ENCODE measurements at places on chromosomes 2 and 18.

GRCh38 chr18:42255908-42256765 lies 301.1 kb downstream of the PIK3C3 start:
- DNase-seq, result no peak

- DNase-seq, result no peak
These were observed 285.4 kb upstream of the SPHKAP start for GRCh38 chr2:228466851-228467250.

DNA sequence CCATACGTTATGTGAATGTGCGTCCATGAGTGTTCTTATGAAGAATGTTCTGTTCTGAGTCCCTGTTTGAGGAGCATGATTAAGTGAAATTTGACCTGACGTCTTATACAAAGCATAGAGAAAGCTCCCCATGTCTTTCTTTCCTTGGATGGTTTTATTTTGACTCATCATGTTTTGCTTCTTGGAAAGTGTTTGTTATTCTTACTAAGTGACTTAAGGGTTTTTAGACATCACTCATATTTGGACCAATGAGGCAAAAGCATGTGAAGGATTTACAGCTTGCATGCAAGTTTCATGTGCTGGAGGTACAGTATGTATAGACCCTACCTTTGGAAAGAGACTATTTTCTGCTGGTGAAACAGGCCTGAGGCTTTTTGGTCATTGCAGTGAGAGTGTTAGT lies 33.5 kb upstream of the ZEB2 start:
- no peak for DNase-seq

GRCh38 chr2:178271629-178272333 lies 77.5 kb downstream of the OSBPL6 start:
- no peak for DNase-seq

DNA sequence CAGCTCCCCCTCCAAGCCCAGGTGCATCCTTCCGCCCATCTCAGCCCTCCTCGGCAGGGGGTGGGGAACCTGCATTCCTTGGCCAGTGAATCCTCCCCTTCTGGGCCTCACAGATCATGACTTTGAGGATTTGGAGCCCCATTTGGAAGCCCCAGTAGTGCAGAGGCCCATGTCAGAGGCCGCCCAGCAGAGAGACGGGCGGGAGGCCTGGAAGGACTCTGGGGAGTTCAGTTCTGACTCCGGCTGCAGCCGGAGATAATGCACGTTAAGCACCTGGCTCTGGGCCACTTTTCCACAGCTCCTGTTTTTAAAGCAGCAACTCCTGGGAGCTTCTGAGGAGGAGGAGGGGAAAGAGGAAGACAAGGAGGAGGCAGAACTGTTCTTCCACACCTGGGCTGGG lies 14.9 kb downstream of the ATOH8 start:
- no peak for DNase-seq

DNA sequence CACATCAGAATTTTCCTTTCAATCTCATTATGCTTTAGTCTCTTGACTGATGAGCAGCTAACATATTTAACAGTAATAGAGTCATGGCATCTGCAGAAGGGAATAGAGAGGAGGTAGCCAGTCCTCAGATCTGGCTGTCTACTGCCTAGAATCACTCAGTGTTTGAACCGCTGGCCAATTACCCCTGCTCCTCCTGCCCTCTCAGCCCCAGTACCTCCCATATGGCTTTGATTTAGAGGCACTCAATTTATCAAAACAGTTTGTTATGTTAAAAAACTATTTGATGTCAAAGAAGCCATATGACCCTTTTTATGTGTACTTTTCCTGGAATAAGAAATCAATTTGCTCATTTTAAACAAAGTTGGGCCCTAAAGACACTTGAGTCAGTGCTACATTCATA lies 355.2 kb downstream of the CMPK2 start:
- DNase-seq, result no peak

DNA sequence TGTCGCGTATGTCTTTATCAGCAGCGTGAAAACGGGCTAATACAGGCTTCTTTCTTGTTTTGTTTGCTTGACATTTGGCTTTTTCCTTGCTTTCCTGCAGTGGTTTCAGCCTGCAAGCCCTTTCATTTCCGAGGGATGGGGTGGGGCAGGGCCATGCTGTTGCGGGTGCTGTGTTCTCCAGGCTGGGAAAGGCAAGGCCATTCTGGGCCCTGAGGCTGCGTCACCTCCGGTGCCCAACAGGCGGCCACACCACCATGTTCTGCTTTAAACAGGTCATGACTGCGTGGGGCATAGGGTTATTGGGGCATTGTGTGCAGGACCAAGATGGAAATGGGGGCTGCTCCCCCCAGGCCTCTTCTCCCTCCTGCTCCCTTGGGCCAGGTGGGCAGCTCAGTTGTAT lies 38.6 kb upstream of the PLB1 start:
- DNase-seq, result no peak

- no peak for DNase-seq
These were observed 36.1 kb downstream of the SPIRE1 start for GRCh38 chr18:12621742-12622306.

DNA sequence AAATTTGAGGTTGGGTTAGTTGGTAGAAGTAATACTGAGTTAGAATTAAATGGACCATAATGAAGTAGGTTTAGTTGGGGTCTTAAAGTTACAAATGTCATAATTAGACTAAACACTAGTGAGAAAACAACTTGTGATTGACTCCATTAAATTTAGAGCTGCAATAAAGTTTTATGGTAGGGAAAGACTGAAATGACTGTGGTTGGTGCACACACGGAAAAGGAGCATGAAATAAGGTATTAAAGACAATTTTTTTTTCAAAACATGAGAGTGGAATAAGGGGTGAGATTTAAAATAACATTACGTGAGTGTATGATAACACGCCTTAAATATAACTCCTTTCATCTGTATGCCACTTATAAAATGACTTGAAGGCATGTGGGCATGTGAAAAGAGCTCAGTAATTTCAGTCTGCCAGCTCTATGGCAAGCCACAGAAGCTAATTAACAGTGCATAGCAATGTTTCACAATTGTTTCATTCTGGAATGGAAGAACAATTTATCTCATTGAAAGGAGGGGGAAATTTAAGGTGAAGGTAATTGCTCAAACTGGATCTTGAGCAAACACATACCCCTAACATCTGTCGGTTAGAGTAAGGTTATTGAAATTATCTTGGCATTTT lies 1.4 kb downstream of the FRZB start:
- no peak for DNase-seq

Data from CD8-positive, alpha-beta T cell (primary cell).